GDM1 (cell line): ENCODE measurements at places on chromosomes 13 and 19.

- no peak for DNase-seq
Observed at GRCh38 chr13:50599927-50600326, 243.6 kb downstream of the DLEU7 start.

- DNase-seq = no peak
Observed at GRCh38 chr13:111152844-111153243, 37.7 kb downstream of the ARHGEF7 start.

DNA sequence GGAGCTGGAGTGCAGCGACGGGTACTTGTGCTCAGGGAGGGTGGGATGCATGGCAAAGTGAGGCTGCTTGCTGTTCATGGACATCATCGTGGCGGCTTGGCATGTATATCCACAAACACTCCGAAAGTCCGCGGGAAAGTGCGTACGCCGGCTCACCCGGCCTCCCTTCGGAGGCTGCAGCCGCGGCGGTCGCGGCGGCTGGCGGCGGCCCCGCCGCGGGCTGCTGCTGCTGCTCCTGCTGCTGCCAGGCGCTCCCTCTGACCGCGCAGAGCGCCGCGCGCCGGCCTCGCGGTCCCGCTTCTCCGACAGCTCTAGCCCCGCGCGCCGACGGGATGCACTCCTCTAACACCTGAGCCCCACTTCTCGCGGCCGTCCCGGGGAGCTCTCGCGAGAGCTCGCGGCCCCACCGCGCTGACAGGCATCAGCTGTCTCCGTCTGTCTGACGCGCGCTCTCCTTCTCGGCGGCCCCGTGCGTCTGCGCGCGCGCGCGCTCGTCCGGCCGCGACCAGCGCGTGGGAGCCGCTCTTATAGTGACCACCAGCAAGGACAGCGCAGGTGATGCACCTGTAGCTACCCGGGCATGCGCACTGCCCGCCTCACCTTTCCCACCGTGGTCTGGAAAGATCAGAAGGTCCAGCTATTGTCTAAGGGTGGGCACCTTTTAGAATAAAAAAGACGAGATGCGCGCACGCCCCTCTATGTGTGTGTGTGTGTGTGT, at the start of gene POU4F1:
TSS of gene POU4F1 (minus strand) at position 313 of the 718 bp plus-strand sequence. CDS start at position 87, 226 bp downstream.
- peak; percentile 69 for DNase-seq

DNA sequence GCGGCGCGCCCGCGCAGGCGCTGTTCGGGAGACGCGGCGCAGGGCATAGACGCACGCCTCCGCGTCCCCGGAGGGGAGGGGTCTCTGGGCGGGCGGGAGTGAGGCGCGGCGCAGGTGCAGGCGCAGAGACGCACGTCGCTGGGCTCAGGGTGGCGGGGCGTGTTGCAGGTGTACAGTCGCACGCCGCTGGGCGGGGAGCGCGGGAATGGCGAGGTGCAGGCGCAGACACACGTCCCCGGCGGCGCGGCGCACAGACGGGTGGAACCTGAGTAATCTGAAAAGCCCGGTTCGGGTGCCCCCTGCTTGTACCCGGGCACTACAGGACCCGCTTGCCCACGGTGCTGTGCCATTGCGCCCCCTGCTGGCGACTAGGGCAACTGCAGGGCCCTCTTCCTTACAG, 44.7 kb downstream of the PLPP2 start:
- DNase-seq = no peak

DNA sequence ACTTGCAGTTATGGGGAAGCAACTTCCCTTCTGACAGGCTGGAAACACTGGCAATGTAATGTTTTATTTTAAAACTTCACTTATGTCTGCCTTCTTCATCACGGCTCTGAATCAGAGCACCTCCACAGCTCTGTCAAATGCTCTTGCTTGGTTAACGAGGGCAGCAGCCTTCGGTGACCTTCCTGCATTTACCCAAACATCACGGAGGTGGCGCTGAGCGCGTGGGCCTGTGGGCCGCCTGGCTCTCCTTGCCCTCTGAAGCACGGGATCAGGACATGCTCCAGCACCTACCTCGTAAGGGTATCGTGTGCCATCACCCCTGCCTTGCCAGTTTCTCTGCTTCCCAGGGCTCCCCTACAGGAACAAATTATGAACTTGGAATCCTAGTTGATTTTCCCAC, 310.0 kb downstream of the TEX29 start:
- no peak for DNase-seq

GRCh38 chr13:36217456-36217855, 3.1 kb upstream of the SOHLH2 start:
- DNase-seq = no peak

DNA sequence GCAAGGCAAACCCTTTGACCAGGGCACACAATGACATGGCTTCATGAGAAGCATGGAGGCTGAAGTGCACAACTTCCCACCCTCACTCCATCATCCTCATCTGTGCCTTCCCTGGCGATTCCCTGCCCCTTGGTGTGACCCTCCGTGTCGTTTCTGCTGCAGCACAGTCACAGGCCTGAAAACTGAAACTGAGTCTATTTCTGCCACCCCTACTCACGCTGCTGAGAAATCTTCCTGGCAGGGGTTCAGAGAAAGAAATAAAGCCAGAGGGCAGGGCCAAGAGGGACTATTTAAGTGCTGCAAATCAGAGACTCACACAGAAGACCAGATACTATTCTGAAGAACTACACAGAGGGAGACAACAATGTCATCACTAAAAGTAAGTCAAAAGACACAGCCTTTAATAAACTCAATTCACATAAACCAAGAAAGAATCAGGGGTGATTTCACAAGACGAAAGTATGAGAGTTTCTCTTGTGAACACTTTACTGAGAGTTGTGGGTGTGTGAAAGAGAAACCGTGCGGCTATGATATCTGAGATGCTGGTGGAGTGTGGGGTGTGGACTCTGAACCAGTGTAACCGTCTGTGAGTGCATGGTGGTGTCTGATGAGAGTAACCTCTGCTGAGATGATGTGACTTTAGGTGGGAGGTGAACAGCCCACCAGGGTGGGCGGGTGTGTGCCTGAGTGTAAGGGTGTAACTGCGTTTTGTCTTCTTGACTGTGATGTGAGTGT, 23.5 kb downstream of the LGALS16 start:
- no peak for DNase-seq

DNA sequence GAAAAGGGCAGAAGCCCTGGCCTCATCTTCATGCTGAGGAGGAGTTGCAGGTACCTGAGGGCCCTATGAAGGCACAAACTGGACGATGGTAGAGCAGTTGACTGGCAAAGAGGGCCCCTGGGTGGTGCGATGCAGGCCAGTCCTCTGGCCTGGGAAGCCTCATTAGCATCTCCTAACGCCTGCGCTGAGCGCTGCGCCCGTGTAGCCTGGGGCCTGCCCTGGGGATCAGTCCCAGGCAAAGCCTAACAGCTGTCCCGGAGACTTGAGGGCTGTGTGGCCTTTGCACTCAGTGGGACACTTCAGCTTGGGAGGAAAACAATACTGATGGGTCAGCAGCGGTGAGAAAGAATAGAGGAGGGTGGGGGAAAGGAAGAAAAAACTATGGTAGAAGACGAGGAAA, 187.7 kb downstream of the RAP2A start:
- no peak for DNase-seq

- peak; percentile 64 for DNase-seq
Observed at GRCh38 chr19:39405958-39406655, 540 bp upstream of the ZFP36 start.
